Breast epithelium (tissue), 4 donors: ENCODE measurements at places on chromosomes 4 and X. TPM values are rescaled to one million over a fixed set of nuclear protein-coding genes. Genes with fewer than 3 reads are reported as not detected.

TMEM175 gene
- 26.2 TPM for total RNA-seq

DNA sequence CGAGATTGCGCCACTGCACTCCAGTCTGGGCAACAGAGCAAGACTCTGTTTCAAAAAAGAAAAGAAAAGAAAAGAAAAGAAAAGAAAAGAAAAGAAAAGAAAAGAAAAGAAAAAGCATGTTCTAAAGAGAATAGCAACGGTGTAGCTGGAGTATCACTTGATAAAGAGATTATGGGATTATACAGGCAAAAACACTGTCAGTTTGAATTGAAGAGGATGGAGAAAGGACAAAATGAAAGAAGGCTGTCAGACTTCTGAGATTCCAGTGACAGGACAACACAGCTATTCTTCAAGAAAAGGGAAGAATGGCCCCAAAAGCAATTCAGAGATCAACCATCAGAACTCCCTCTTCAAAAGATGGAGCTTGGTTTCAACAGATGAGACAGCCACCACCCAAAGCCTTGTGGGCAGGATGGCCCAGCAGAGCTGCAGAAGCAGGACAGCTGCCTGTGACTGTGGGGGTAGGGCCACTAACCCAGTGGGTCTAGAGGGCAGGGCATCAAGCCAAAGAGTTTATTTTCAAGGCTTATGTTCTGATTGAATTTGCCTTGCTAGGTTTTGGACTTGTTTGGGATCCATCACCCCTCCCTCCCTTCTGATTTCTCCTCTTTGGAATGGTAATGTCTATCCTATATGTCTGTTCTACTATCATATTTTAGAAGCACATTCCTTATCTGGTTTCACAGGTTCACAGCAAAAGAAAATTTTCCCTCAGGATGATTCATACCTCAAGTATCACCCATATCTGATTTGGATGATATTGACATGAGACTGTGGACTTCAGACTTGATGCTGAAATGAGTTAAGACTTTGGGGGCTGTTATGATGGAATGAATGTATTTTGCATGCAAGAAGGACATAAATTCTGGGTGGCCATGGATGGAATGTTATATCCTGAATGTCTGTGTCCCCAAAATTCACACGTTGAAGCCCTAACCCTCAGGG, 17.5 kb downstream of the RFC1 start:
- no peak for DNase-seq

DNA sequence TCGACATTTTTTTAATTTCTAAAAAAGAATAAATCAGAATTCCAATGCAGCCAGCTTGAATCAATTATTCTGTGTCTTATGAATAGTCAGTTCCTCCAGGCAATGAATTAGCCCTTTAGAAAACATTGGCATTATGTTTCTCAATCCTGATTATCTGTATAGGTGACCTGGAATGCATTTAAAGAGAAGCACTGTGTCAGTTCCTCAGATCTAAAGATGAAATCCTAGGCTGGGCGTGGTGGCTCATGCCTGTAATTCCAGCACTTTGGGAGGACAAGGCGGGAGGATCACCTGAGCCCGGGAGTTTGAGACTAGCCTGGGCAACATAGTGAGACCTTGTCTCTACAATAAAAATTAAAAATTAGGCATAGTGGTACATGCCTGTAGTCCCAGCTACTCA, 43.5 kb downstream of the MND1 start:
- no peak for DNase-seq

GRCh38 chr4:3821580-3822229, 55.5 kb downstream of the ADRA2C start:
- no peak for DNase-seq
